ENCODE measurements at places on chromosomes 6 and 20.

GRCh38 chr6:118896339-118897136 is 2.6 kb downstream of the ASF1A start:
- no peak for DNase-seq

GRCh38 chr6:115612216-115612615 is 448.5 kb downstream of the FRK start:
- DNase-seq = no peak

DNA sequence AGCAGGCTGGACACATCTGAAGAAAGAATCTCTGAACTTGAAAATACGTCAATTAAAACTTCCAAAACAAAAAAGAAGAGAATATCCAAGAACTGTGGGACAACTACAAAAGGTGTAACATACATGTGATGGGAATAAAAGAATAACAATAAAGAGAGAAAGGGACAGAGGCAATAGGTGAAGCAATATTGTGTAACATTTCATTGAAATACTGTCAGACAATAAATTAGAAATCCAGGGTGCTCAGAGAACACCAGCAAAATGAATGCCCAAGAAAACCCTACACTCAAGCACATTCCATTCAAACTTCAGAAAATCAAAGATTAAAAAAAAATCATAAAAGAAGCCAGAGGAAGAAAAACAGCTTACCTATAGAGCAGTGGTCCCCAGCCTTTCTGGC is 33.6 kb upstream of the ASF1A start:
- DNase-seq = no peak

GRCh38 chr6:38498085-38498484 is 141.6 kb downstream of the BTBD9 start:
- DNase-seq = no peak

- DNase-seq = no peak
Measured at GRCh38 chr20:32468313-32468640, 110.1 kb downstream of the ASXL1 start.

- DNase-seq = no peak
Measured at GRCh38 chr6:49557177-49557576, 6.7 kb downstream of the C6orf141 start.

DNA sequence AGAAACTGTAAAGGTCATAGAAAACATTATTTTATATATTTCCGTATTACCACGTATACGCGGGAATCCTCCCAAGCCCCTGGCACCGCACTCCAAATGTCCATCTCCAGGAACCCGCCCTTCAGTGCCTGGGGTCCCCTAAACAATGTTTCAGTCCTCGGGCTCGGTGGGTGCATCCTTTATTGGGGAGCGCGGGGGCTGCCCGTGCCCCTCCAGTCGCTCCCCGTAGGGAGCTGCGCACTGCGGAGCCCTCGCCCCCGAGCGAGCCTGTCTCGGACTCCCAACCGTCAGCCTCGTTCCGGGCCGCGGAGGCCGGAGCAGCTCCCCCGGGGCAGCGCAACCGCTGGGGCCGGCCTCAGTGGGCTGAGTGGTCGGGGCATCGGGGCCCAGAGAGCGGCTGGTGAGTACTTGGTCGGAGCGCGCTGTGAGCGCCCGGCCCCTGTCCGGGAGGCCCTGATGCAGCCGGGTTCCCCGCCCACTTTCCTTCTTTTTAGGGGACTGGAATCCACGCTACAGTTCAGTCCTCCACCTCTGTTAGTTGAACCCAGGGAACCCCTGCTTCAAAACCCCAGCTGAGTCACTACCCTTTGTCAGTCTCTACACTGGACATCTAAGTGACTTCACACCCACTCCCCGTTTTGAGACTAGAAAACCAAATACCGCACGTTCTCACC is at the start of gene DNAH8:
DNAH8 (plus strand) TSS at position 296 of the 674 bp plus-strand sequence. CDS start 7,499 bp downstream, outside the sequence.
- no peak for DNase-seq

- no peak for DNase-seq
Measured at GRCh38 chr6:161100072-161100471, 108.5 kb downstream of the MAP3K4 start.

DNA sequence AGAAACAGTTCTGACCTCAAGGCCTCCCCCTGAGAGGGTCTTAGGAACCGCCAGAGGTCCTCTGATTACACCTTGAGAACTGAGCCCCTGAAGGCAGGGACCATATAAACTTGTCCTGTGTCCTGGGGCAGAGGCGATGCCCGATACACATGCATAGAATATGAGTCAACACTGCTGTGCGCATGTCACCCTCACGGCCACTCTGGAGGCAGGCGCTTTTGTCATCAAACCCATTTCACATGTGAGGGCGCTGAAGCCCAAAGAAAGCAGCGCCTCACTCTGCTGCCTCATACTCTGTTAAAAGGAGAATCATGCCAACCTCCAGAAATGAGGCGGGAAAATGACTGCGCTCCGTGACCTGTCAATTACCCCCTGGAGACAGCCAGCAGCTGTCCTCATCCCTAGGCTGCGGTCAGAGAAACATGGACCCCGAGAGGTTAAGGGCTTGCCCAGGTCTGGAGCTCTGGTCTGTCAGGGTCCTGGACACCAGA is 158.3 kb downstream of the GRM4 start:
- no peak for DNase-seq

Measured in substantia nigra (tissue), 51 donors.